Ovary (tissue), 10 donors: ENCODE measurements at places on chromosomes 13 and 19. TPM values are rescaled to one million over a fixed set of nuclear protein-coding genes. Genes with fewer than 3 reads are reported as not detected.

DNA sequence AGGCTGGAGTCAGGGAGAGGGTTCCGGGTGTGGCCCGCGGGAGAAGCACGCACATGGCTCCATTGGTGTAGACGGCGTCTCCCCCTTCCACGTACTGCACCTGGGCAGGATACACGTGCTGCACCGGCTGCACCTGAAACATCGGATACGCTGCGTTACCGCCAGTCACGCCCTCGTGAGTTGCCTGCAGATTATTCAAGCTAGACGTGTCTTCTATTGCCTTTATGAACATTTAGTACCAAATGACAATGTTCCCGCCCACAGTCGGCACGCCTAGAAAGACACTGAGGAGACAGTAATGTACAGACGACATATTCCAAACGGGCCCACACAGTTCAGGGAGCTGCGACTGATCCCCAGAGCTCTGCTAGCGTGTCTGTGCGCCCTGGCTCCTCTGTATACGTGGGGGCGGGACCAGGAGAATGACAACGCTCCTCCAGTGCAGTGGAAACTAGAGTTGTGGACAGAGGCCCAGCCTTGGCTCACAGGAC, 64.1 kb upstream of the RANBP3 start:
- H3K4me1 ChIP-seq = no peaks in the 10 kb centered on the region
- DNase-seq = no peak
- H3K27me3 ChIP-seq = no peaks in the 10 kb centered on the region
- H3K4me3 ChIP-seq = no peak overlapping the region

GRCh38 chr19:42281146-42281826, 12.2 kb downstream of the CIC start:
- H3K27ac ChIP-seq = peak overlapping the region; percentile 83
- DNase-seq = peak; percentile 76
- H3K4me3 ChIP-seq = peak overlapping the region; percentile 91
- H3K27me3 ChIP-seq = no peaks in the 10 kb centered on the region

GRCh38 chr19:43639519-43640423, at the start of gene CADM4:
CADM4 (minus strand) TSS chr19:43639850; CDS start chr19:43639790, 60 bp downstream.
- peak within 1 kb of the TSS; percentile 61 for H3K4me3 ChIP-seq
- peak; percentile 50 for DNase-seq
- H3K4me1 ChIP-seq = peaks cover 6% of the 10 kb centered on the region
- H3K27me3 ChIP-seq = no peaks in the 10 kb centered on the region
- no peaks in the 10 kb centered on the region for H3K36me3 ChIP-seq

PEPD gene
- 62.2 TPM for total RNA-seq

DNA sequence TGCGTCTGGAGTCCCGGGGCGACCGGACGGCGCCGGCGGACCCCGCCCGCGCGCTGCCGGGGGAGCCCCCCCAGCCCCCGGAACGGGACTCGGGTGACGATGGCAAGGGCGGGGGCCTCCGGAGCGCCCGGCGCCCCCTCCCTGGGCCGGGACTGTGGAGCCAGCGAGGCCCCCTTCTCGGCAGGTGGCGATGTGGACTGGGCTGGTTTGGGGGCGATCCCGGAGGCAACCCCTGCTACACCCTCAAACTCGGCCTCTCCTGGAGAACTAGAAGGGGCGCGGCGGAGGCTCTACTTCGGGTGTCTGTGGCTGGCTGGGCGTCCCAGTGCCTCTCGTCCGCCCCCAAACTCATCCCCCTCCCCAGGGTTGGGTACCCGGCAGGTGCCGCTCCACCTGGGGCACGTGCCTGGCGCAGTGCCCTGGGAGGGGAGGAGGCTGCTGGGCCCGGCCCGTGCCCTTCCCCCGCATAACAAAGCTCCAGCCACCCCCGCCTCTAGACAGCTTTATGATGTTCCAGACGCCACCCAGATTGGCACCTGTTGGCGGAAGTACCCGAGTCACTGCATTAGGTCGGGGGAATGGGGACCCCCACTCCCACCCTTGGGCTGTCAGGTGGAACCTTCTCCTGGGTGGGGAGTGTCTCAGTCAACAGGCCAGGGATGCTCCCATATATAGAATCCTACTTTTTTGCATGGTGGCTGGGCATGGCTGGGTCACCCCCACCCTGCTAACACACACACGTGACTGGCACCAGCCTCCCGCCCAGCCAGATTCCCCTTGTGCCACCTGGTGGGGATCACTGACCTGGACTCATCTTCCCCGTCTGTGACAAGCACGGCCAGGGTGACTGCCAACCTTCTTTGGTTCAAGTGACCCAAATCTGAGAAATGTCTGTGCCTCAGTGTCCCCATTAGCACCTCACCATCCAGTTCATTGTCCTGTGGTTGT, 722 bp downstream of the PKN1 start:
- no peak for DNase-seq
- no peaks in the 10 kb centered on the region for H3K36me3 ChIP-seq
- no peaks in the 10 kb centered on the region for H3K27me3 ChIP-seq
- H3K4me3 ChIP-seq = peak overlapping the region; percentile 69

ZNF649 gene
- 12.9 TPM for total RNA-seq
